Lower lobe of right lung (tissue), 2 donors: ENCODE measurements at places on chromosomes 1 and 21.

- peak; percentile 45 for DNase-seq
These were observed 2.7 kb downstream of the KHDC4 start for GRCh38 chr1:155931332-155932038.

DNA sequence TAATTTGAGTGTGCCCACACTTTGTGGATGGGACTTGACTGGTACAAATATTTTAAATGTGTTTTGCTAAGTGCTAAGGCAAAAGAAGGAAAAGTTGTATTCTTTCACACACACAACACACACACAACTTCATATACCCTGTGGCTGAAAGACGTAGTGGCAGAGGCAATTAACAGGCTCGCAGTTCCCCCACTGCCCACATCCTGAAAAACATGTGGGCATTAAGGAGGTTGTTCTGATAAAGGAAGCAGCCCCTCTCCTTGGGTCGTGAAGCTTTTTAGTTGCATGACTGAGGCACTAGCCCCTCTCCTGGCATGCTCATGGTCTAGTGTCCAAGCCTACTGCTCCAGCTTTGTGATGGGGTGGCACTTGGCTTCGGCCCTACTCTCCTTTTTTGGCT lies 14.3 kb upstream of the ADAM30 start:
- no peak for DNase-seq

DNA sequence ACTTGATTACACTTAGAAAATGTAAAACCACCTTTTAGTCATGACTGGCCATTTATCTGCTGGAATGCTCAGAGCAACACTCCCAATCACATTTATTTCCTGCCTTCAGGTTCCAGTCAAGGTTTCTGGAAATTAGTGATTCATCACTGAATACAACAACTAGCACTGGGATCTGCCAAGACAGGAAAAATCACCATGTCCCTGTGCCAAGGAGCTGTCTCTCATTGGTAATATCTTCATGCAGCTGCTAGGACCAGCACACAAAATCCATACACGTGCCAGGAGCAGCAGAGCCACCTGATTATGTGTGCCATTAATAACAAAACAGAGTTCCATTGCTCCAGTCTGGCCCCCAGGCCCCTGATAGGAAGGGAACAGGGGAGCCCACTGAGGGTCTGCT lies 194.6 kb downstream of the TNR start:
- no peak for DNase-seq

DNA sequence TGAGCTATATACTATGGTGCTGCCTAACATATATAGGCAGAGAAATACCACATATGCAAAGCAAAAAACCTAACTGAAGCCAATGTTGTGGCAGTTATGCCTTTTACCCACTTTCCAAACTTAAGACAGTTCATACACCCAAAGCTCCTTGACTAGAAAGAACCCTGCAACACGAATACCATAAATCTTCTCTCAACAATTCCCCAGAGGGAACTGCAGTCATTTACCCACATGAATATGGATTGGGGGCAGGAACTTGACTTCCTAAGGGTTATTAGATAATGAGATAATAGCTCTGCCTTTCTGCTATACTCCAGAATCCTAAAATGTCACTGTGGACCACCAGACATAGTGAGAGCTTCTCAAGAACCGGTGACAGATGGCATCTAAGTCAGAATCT lies 2.9 kb upstream of the ASPM start:
- no peak for DNase-seq

- DNase-seq, result no peak
These were observed 1.2 kb downstream of the NEGR1 start for GRCh38 chr1:72281144-72281543.

DNA sequence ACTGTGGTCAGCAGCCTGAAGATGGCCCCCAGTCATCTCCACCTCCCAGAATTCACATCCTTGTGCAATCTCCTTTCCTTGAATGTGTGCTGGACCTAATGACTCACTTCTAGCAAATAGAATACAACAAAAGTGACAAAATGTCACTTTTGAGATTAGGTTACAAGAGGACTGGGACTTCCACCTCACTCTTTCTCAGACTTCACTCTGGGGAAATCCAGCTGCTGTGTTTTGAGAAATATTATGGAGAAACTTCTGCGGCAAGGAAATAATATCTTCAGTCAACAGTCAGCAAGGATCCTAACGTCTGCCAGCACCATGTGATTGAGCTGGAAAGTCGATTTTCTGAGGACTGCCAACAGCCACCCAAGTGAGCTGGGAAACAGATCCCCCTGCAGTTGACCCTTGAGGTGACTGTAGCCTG lies 70.5 kb upstream of the GADD45A start:
- no peak for DNase-seq

- DNase-seq, result no peak
These were observed 23.6 kb upstream of the WASF2 start for GRCh38 chr1:27513528-27513927.

GRCh38 chr1:205260948-205261732 lies 33.4 kb downstream of the TMCC2 start:
- no peak for DNase-seq

DNA sequence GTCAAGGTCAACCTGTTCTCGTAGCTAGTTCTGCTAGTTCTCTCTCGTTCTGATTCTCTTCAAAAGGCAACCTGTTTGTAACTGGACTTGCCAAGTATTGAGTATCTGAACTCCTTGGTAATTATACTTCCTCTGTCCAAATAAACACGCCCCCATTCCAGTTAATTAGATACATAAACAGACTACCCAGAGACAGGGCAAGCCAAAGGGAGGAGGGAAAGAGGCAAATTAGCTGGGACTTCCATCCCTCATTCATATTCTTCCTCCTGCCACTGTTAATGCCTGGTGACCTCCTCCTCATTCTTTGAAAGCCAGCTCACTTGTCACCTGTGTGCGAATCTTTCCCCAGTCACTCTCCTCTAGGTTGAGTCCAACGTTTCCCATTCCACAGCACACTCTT lies 62.9 kb downstream of the LPAR3 start:
- no peak for DNase-seq

DNA sequence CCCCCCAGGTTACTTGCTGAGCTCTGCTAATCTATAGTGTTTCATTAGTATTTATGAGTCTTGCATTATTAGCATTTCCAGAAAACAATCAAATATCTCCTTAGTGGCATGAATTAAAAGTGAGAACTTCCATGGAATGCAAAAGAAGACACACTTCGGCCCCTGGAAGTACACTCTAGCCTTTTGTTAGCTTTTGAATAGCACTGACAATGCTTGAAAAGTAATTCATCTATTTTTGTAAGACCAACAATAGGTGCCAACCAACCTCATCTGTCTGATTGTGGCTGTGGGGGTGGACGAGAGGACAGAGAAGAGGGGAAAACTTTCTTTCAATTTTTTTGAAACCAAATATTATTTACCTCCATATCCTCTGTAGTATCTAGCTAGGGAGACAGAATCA lies 27.8 kb downstream of the KIAA0040 start:
- DNase-seq, result no peak

GRCh38 chr1:15835205-15835740 lies 12.2 kb upstream of the SPEN start:
- DNase-seq, result no peak

DNA sequence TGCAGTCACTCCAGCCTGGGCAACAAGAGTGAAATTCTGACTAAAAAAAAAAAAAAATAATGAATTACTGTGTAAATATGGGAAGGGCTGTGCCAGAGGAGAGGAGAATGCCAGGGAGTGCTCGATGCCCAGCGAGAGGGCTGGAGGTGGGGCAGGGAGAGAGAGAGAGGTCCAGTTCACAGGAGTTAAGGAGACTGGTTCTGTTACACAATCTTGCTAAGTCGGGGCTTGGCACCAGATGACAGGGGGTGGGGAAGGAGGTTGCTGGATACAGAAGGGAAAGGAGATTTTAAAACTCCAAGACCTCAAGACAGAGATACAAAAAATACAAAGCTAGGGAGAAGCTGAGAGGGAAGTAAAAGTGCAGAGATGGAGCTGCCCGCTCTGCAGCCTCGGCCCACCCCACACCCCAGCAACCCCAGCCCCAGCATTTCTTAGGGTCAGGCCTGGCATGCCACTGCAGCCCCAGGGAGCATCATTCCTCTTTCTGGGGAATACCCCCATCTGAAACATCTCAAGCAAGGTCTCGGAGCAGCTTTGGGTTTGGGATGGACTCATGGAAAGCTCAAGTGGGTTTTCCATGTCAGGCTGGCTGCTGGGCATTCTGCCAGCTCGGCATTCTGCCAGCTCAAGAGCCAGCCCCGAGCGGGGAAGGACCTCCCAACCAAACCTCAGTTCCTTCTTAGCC lies 991 bp downstream of the SELENBP1 start:
- DNase-seq, result peak; percentile 87

DNA sequence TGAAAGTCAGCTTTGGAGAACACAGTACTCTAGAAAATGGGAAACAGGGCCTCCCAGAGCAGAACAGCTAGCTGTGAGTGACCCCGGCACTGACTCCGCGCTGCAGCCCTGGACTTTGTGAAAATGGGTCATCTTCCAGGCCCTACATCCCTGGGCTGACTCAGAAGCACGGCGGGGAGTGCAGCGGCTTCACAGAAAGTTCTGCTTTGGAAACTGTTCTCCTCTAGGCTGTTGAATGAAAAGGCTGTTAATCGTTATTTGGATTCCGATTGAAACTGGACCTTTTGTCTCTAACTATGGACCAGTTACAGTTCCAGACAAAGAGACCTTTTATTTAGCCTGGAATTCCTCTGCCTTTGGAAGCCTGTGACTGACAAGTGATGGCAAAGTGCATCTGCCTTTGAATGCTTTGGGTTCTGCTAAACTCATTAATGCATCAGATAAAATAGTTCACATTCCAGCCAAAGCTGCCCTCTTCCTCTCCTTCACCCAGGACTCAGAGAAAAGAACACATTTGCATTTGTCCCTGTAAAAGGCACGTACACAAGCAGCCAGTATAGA lies 144.9 kb upstream of the HOOK1 start:
- no peak for DNase-seq

GRCh38 chr1:88063605-88064004 lies 620.5 kb upstream of the PKN2 start:
- no peak for DNase-seq

- no peak for DNase-seq
These were observed 223.4 kb downstream of the PLPP3 start for GRCh38 chr1:56355918-56356317.

DNA sequence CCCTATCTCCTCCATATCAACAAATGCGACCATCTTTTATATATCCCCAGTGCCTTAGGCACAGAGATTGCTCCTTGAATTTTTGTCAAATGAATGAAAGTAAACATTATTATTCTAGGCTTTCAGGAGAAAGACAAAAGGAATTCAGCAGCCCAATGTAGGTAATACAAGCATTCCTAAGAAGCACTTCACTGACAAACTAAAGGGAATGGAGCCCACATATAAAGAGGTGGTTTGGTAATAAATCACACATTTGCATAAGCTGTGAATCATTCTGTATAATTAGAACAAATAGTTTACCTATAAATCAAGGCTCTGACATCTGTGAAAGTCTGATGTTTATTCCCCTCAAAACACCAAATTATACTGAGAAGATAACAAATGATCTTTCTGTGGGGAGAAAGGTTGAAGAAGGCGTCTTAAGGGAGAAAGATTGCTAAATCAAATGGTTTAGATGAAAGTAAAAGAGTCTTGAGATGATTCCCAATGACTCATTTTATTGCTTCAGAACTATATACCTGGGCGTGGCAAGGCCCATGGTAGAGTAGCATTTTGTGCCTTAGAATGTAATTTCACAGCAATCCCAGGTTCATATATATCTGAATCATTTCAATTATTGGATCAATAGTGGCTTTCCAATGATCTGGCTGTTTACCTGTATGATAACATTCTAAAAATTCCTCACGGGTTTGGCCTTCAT lies 558.1 kb downstream of the AGBL4 start:
- DNase-seq, result no peak

DNA sequence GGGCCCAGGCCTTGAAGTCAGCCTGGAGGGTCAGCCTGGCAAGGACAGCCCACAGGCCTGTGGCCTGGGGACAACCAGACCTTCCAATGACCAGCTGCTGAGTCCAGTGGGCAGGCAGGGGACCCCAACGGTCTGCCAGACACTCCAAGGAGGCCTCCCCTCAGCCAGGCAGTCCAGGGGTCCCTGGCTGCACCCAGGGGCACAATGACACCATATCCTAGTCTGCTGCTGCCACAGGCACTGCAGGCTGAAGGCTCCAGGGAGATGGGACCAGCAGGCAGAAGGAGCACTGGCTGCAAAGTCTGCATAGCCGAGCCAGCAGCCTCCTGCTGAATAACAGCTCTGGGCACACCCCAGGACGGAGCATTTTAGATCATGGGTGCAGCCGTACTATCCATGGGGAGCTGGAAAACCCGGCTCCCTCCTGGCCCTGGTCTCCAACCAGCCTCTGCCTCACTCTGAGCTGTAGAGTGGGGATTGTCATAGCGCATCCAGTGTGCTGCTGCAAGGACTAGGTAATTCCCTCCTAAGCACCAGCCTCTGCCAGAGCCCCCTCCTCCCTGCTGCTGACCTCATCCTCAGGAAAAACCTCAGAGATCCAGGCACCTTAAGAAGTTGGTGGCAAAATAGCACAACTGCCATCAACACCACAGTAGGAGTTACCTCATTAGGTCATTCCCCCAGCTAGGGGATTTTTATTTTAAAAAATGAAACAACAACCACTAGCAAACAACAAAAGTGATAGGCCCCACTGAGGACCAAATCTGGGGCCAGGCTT lies 4.8 kb upstream of the LAPTM5 start:
- DNase-seq, result no peak

DNA sequence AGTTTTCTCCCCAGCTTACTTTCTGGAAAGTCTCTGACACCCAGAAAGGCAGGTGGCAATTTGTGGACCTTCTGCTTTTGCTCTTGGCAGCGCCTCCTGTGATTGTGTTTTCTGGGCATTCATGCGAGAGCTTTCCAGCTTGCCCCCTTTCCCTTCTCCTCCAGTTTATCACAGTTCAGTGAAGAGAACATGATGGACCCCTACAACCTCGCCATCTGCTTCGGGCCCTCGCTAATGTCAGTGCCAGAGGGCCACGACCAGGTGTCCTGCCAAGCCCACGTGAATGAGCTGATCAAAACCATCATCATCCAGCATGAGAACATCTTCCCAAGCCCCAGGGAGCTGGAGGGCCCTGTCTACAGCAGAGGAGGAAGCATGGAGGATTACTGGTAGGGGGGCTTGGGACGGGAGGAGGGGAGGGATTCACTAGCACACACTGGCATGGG lies 24.3 kb upstream of the IKBKE start:
- no peak for DNase-seq

DNA sequence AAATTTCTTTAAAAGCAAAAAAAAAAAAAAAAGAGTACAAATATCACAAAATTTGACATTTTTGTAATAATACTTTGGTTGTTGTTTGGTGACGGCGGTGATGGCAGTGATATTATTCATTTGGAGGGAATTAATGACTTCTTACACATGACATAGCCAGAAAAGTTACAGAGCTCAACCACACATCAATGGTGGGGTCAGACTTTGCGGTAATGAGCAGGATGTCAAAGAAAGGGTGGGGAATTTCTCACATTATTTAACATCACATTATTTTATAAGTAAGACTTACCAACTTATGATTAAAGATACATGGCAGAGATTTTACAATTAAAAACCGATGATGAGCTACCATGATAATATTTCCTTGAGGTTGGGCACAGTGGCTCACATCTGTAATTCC lies 248.2 kb downstream of the RERE start:
- no peak for DNase-seq

GRCh38 chr1:75937034-75937433 lies 4.8 kb upstream of the ASB17 start:
- DNase-seq, result no peak
